ENCODE measurements at places on chromosomes 16 and 17.

GRCh38 chr16:46911650-46912049, 27.5 kb downstream of the GPT2 start:
- no peak for DNase-seq

DNA sequence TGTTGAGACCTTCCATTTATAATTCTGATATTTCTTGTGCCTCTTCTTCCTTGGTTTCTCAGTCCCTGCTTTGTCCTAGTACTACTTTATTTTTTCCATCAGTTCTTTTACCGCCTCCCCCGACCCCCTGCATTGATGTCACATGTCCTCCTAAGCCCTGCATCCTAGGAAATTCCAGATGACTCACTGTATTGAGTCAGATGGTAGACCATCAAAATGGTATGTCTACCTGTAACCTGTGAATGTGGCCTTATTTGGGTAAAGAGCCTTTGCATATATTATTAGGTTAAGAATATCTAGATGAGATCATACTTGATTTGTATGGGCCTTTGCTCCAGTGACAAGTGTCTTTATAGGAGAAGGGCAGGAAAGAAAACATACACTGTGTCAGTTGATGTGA, 515.3 kb upstream of the CA10 start:
- no peak for DNase-seq

- no peak for DNase-seq
Observed at GRCh38 chr17:65060631-65061254, 4.2 kb upstream of the GNA13 start.

- no peak for DNase-seq
Observed at GRCh38 chr16:60031740-60032139, 1297.6 kb upstream of the GOT2 start.

- DNase-seq: no peak
Observed at GRCh38 chr16:83721676-83722075, 86.1 kb upstream of the HSBP1 start.

DNA sequence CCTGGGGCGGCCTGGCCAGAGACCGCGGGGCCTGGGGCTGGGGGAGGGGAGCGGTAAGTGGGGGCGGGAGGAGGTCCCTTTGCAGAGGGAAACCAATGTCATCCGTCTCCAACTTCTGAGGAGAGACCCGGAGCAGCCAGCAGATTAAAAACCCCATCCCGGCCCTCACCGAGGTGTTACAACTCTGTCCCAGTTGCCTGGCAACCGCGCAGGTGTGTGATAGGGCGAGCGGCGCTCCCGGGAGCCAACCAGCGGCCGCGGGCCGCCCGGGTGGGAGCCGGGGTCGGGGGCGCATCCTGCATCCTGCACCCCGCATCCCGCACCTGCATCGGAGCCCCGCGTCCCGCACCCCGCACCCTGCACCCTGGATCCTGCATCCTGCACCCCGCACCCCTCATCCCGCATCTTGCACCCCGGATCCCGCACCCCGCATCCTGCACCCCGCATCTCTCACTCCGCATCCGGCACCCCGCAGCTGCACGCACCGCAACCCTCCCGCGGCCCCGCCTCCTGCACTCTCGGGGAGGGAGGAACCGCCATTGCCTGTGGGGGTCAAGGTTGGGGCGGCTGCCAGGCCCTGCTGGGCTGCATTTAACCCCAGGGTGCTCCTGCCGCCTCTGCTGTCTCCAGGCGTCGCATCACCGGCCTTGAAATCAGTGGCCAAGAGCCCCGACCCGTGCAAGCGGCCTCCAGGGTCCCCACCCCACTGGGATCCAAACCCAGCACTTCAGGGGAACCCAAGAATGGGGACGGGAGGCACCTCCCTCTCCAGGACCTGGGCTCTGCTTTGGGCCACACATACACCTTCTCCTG, 47.3 kb downstream of the RTN4RL1 start:
- DNase-seq: no peak

DNA sequence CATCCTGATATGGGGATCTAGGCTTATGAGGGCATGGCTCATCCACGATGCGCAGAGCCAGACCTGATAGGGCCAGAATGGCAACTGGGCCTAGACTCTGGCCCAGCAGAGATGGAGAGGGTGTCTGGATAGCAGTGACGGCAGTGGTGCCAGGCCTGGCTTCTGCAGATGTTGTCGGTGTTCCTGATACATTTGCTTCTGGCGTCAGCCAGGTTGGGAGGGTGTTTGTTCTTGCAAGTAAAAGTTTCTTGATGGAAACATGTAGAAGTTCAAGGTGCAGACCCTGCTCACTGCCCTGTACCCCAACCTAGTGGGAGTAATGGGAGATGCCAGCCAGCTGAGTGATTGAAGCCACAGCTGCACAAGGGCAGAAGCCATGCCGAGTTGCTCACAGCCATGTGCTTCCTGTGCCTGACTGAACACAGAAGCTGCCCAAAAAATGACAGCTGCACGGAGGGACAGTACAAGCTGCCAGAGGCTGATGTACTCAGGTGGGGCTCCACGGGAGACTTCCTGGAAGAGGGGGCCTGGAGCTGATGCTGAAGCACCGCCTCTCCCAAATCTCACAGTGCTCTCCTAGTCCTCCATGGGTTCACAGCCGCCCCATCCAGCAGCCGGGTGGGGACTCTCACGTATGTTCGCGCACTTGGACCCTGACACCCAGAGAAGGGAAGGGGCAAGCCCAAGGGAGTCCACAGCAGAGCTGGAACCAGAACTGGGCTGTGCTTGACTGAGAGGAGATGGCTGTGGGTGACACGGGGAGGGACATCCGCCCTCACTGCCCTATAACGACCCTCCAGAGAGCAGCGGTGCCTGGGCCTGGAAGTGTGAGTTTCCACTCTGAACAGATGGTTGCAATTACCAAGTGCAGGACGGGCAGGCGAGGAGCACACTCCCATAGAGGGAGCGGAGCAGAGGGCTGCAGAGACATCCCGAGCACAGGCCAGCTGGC, 78.7 kb downstream of the N4BP1 start:
- no peak for DNase-seq

DNA sequence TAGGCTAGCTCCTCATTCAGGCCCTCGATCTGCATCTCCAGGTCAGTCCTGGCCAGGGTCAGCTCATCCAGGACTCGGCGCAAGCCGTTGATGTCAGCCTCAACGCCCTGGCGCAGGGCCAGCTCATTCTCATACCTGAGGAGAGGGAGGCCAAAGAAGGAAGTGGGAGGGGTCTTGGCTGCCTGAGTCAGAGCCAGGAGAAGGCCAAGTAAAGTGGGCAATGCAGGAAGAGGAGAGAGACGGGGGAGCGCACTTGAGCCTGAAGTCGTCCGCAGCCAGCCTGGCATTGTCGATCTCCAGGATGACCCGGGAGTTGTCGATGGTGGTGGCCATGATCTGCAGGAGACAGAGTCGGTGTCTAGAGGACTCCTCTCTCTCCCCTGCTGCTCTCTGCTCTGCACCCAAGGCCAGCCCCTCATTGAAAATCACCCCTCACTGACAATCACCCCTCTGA, 1.8 kb downstream of the KRT15 start:
- no peak for DNase-seq

DNA sequence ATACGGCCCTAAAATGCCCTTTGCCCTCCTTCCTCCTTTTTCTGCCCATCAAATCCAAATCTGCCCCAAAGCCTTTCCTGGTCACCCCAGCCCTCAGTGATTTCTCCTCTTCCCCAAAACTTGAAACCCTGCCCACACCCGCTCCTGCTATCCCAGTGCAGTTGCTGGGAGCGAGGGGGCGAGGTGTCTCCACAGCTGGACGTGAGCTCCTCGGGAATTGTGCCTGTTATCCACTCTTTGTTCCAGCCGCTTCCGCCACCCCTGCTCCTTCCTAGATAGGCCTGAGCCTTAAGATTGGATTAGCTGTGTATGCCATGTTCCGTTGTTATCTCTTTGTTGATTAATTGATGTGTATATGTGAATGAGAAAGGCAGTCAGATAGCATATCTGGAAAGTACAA, 2.6 kb upstream of the KRT35 start:
- no peak for DNase-seq

Data from stimulated activated CD4-positive, alpha-beta T cell treated with anti-CD3 and anti-CD28 coated beads, Interleukin-12 subunit alpha, Interleukin-12 subunit beta, amount 100 ng/mL, for 24 hours (primary cell).